Renal cortex interstitium (tissue), 15 donors: ENCODE measurements at places on chromosomes 11 and 22.

DNA sequence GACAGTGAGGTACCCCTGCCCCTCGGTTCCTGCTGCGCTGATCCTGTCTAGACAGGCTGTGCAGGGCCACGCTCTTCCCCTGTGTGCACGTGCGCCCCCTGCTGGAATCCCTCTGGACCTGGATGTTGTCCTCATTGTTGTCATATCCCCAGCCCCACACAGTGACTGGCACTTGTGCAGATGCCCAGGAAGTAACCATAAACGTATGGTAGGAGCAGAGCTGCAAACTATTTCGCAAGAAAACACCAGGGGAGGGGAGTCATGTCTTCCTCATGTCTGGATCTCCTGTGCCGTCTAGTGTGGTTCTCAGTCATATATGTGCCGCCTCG is 114.7 kb downstream of the CRYBB2 start:
- DNase-seq, result no peak

GRCh38 chr11:125123947-125124617 is 12.7 kb upstream of the TMEM218 start:
- no peak for DNase-seq

DNA sequence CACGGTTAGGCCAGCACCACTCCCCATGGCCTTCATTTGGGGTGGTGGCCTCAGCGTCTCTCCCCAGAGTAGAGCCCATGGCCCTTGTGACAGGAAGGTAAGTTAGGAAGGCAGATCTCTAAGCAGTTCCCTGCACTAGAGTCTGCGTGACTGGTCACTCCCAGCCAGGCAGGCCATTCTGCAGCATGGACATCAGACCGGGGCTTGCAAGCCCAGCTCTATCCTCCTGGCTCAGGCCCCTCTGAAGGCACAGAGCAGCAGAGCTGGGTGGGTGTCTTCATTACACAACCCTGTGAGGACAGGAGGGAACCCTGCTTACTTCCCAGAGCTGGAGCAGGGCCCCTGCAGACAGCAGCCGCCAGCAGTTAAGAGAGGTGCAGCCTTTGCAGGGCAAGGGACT is 77.3 kb downstream of the PIWIL3 start:
- DNase-seq, result no peak

DNA sequence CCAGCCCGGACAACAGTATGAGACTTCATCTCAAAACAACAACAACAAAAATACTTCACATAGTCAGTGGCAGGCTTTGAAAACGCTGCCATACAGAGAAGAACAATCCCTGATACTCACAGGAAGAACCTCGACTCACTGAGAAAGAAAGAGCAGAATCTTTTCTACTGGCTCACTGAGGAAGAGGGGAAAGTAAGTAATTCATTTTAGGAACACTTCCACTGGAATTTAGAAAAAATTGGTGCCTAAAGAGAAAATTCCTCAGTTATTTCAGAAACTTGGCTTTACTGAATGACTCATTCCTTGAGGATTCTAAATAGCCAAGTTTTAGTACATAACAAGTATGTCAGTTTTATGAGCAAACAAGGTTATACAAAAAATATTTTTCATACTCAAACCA is 12.3 kb downstream of the NARS2 start:
- no peak for DNase-seq

GRCh38 chr11:22703040-22703439 is 36.6 kb downstream of the GAS2 start:
- peak; percentile 79 for DNase-seq

DNA sequence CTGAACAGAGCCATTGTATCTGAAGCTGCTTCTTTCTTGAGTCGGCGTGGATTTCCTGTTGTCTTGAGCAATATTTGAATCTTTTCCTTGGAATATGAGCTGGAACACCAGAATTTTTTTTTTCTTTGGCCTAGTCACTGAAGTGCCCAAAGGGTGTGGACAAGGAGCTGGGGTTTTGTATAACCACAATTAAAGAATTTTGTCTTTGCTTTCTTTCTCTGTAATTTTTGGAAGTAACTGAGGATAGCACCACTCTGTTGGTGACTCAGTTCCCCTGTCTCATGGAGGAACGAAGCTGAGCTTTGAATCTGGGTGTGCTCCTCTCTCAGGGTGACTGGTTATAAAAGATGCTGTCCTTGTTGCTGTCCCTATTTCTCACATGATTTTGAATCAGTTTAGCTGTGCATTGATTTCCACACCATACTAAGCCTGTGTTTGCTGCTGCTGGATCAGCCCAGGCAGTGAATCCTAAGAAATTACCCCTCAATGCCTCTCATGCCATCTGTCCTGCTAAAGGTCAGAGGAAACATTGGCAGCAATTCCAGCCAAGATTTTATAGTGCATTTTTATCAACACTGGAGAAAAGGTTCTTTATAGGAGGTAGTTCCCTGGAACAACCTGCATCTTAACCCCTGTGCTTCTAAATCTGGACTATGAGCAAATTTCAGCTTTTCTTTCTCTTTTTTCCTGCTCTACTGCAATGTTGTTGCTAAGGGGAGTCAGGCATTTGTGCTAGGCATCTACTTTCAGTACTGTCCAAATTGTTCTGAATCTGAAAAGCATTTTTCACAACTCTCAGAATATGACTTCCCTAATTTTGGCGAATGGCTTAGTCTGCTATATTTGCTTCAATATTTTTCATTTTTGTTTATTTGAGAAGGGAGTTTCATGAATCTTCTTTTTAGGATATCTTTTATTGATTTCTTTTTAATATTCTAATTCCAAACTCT is 540.8 kb downstream of the SOX6 start:
- DNase-seq, result no peak

DNA sequence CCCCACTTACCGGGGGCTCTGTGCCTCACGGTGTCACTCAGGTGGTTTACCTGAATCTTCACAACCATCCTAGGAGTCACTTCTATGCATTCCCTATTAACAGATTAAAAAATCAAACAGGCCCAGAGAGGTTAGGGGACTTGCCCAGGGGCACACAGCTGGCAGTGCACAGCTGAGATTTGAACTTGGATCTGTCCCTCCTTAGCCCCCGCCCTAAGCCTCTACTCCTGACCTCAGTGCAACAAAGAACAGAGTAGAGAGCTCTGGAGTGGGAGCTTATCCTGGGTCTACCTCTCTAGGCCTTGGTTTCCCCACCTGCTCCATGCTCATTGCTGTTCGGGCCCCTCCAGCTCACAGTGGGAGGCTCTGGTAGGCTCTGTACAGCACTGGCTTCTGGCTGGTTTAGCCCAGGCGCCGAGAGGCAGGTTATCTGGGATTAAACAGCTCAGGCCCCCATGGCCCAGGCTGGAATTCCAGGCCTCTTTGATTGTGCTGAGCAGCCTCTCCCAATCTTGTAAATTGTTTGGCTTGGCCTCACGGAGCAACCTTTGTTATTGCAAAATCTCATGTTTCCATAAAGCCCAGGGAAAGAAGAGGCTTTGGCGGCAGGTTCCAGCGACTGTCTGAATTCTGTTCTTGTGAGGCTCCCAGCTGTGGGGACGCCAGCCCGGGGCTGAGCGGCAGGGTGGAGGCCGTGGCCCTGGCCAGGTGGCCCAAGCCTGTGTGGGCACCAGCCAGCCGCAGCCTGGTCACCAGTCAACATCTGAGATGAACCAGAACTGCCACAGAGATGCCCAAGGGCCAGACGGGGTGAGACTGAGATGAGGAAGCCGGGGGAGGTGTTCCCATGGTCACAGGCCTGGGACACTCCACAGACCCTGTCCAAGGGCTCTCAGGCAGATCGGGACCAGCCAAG is 28.9 kb upstream of the SHISAL1 start:
- DNase-seq, result no peak

GRCh38 chr11:30861531-30861930 is 275.4 kb upstream of the MPPED2 start:
- no peak for DNase-seq

DNA sequence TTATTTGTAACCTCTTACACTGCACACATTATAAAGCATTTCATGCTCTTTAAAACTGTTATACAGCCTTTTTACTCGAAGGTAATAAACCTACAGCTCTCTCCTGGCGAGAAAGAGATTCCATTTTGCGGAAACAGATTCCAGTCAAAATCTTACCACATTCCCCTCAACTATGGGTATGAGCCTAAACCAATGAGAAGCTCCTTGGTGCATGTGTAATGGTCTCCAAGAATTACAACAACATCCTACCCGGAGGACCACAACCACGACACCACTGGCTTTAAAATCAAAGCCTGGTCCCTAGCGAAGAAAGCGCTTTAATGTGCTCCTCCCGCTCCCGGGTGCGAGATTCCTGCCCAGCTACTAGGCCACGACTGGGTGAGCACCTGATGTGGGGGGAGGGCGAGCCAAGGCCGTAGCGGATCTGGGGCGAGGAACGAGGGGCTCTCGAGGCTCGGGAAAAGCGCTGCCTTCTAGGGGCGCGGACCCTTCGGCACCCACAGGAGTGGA is 821 bp downstream of the CELF1 start:
- no peak for DNase-seq

GRCh38 chr11:36389811-36390210 is 93.7 kb downstream of the PRR5L start:
- DNase-seq, result no peak

- DNase-seq, result no peak
Measured at GRCh38 chr22:28171712-28172111, 252.7 kb upstream of the PITPNB start.

DNA sequence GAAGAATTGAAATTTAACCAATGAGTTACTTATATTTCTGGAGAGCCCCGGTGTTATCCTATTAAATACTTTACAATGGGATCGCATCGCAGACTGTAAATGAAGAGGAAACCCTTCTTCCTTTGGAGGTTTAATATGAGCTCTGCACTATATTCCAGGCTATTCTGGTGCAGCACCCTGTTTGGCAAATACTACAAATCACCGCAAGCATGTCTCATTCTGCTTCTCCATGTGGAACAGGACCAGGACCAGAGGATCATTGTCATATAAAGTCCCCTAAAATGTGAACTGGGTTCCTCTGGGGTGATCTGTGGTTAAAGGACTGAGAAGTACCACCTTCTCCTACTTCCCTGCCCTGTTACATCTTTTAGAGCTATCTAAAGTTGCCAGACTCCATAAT is 703.7 kb downstream of the DLG2 start:
- no peak for DNase-seq

GRCh38 chr11:120141768-120142423 is 4.0 kb upstream of the TRIM29 start:
- DNase-seq, result no peak

DNA sequence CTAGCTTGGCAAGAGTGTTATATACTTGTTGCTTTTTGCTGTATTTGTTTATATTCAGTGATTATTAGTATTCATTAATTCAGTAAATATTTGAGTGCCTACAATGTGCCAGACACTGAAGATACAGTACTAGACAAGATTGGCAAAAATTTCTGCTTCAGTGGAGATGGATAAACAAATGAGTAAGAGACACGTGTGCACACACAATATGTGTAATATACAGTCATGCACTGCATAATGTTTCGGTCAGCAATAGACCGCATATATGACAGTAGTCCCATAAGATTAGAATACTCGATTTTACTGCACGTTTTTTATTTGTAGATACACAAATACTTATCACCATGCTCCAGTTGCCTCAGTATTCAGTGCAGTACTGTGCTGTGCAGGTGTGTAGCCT is 104.9 kb upstream of the GAL start:
- no peak for DNase-seq
